Fibroblast of the conjunctiva (primary cell): ENCODE measurements at places on chromosomes 13 and 19.

- DNase-seq: no peak
These were observed 10.6 kb downstream of the PKN1 start for GRCh38 chr19:14443632-14444216.

DNA sequence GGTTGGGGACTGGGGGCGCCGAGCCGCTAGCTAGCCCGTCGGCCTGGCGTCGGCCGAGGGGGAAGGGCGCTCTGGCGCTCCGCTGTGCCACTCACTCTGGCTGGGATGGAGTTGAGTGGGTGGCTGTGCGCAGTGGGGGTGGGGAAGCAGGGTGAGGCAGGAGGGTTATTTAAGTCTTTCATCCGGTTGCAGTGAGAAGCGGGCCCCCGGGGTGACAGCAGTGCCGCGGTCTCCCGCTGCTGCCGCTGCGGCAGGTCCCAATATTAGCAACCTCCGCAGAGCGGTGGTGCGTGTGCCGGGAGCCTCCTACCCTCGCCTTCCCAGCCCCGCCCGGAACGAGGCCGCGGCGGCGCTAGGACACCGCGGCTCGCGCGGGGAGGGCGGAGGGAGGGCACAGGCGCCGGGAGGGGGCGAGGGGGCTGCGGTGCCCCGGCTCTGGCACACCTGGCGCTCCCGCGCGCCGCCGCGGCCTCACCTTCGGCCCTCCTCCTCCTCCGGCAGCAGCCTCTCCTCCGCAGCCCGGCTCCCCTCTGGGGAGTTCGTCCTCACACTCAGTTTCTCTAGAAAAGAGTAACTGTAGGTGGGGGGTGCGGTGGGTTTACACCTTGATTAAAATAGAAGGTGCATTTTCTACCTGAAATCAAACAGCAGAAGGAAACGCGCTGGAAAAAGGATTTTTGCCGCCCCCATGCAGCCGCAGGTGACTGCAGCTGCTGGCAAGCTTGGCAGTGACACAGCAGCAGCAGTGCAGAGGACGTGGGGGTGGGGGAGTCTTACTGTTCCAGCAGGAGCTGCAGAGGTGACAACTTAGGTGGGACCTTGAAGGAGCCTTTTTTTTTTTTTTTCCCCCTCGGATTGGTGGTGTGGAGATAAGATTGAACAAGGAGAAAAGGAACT lies 4.5 kb downstream of the FGF9 start:
- DNase-seq: no peak

- DNase-seq: no peak
These were observed 257.0 kb downstream of the ENOX1 start for GRCh38 chr13:43529796-43530195.

DNA sequence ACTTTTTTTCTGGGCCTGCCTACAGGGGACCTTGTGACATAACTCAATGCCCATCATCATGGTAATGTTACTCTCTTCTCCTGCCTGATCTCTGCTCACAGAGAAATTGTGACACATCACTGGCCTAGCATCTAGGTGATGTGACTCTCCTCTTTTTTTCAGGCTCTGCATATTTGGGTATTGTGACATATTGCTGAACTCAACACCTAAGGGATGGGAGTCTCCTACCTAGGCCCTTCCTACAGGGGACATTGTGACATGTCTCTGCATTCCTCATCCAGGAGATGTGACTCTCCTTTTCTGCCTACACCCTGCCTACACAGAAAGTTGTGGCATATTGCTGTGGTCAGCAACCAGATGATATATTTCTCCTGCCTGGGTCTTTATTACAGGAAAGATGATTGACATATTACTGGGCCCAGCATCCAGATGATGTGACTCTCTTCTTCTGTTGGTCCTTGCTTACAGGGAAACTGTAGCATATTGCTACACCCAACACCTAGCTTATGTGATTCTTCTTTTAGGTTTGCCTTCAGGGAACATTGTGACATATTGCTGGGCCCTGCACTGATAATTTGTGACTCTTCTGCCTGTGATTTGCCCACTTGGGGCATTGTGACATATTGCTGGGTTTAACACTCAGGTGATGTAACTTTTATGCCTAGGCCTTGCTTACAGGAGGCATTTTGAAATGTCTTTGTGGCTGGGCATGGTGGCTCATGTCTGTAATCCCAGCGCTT lies 21.0 kb upstream of the ZNF254 start:
- no peak for DNase-seq

DNA sequence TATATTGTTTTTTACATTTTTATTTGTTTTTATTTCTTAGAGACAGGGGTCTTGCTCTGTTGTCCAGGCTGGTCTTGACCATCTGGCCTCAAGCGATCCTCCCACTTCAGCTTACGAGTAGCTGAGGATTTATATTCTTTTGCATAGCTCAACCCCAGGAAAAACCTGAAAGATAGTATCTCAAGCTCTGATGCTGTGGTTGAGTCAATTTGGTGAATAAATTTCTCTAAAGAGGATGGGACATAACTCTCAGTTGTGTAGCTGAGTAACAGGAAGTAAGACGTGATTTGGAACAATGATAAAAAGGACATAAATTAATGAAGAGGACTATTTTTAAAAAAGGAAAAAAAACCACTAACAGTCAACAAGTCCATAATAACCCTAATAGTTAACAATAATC lies 79.8 kb upstream of the TNFSF11 start:
- DNase-seq: no peak

DNA sequence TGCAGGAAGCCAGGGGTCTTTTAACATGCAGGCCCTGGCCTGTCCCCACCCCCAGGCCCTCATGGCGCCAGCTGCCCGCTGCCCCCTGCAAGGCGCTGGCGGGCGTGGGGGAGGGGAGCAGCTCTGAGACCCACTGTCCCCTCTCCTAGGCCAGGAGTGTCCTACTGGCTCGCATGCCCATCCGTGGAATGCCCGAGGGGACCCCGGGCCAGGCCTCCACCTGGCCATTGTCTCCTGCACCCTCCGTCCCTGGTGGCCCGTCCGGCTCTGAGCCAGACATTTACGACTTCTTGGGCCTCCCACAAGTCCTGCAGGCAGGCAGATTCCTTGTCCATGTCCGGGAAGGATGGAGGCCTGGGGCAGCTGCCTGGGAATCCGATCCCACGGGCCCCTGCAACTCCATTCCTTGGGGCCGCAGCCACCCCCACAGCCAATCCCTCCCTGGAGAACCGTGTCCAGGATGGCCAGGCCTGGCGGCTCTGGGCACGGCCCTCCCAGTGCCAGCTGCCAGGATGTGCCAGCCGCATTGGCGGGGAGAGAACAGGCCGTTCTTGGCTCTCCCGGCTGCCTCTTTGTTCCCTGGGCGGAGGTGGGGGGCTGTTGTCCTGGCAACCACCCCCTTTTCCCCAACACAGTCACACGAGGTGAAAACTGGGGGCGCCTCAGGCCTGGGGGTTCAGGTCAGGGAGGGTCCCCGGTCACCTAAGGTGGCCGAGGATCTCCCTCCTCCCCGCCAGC lies 10.5 kb upstream of the PLIN3 start:
- DNase-seq: no peak

- DNase-seq: no peak
These were observed 59.8 kb downstream of the GGACT start for GRCh38 chr13:100528820-100529219.

- no peak for DNase-seq
These were observed 15.9 kb upstream of the C13orf46 start for GRCh38 chr13:113989585-113990300.

GRCh38 chr13:90690458-90691080 lies 656.9 kb upstream of the MIR17HG start:
- DNase-seq: no peak

DNA sequence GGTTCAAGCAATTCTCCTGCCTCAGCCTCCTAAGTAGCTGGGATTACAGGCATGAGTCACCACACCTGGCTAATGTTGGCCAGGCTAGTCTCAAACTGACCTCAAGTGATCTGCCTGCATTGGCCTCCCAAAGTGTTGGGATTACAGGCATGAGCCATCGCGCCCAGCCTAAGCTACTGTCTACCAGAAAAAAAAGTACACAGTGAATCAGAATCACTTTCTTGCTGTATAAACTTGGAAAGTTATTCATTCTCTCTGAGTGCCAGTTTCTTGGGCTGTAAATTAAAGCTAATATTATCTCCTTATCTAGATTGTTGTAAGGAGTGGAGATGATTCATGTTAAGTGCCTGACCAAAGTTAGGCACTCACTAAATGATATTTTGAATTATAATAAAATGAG lies 242.8 kb downstream of the ENOX1 start:
- DNase-seq: no peak

- no peak for DNase-seq
These were observed 247.3 kb downstream of the GGACT start for GRCh38 chr13:100341327-100341726.

- peak; percentile 64 for DNase-seq
These were observed 911 bp downstream of the ENOX1 start for GRCh38 chr13:43785650-43786471.

- no peak for DNase-seq
These were observed 44.6 kb upstream of the GPR183 start for GRCh38 chr13:99351772-99352171.

DNA sequence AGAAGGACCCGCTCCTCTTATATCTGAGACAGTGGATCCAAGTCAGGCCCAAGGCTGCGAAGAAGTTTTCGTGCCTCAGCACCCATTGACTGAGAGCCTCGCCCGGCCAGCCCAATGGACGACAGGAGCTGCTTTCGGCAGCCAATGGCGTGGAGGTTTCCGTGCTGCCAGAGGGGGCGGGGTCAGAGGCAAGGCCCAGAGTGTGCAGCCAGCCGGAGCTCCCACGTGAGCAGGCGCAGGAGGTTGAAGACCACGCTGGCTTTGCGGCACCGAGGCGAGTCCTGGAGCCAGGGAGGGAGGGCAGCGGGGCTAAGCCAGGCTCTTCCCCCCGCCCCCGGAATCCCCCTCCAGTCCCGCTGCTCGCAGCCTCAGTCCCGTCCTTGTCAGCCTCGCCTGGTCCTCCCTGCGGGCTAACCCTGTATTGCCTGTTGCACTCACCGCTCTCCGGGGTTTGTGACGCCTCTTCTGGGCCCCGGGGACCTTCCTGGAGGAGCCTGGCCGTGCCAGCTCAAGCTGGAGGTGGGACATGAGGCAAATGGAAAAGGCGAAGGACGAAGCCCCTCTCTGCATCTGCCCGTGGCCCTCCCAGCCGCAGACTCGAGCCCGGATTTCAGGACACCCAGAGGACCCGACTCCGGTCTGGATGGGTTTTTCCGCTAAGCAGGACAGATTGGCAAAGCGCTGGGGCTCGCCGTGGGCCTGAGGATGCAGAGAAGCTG lies 1.5 kb downstream of the IFNL4 start:
- no peak for DNase-seq

- no peak for DNase-seq
These were observed 13.4 kb upstream of the EEF1AKMT1 start for GRCh38 chr13:20787180-20787579.

GRCh38 chr19:50567882-50568727 lies at the start of gene LRRC4B:
TSS of gene LRRC4B (minus strand) at chr19:50568435. CDS start at chr19:50548838, 19,597 bp downstream.
- no peak for DNase-seq

- no peak for DNase-seq
These were observed 58.9 kb downstream of the UBL3 start for GRCh38 chr13:29791508-29791907.

GRCh38 chr13:28358708-28359107 lies 136.2 kb downstream of the FLT1 start:
- DNase-seq: no peak

DNA sequence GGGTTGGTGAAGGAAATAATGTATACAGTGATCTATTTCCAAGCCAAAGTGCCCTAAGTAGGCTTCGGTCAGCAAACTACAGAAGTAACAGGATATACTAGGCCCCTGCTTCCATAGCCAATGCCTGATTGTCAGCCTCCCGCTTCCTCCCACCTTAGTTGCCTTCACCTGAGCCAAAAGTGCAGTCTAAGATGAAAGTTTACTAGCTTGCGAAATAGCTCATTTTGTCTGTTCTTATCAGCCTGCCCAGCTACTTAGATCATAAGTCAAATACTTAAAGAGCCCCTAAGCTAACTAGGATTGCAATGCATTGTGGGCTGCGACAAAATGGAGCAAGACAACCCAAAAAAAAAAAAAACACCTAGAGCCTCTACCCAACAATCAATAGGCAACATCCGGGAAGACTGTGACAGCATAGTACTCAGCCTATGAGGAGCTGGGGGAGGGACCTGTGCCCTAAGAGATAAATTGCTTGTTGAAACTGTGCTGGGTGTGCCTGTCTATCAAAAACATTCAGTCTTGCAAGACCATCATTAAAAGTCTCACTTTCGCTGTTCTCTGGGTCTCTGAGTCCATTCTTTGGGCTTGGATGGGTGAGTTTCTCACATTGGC lies 454.7 kb upstream of the TSHZ3 start:
- no peak for DNase-seq

- no peak for DNase-seq
These were observed 756.1 kb downstream of the UQCRFS1 start for GRCh38 chr19:28456708-28457320.

DNA sequence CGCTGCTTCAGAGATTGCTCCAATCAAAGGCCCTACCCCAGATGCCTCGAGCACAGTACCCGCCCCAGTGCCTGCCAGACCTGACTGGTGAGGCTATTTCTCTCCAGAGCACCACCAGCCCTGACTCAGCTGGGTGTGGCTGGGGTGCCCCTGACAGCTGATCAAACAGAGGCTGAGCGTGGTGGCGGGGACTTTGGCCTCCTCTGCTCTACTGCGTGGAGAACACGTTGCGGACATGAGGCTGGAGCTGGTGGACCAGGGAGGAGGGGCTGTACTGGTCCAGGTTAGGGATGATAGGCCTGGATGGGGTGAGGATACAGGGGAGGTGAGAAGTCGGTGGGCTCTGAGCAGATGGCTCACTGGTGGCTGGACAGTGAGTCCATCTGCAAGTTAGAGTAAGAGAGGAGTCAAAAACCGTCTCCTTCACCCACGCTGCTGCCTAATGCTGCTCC lies 3.5 kb upstream of the DOCK6 start:
- no peak for DNase-seq

- DNase-seq: no peak
These were observed 150.2 kb downstream of the UQCRFS1 start for GRCh38 chr19:29062475-29063435.

GRCh38 chr13:91329733-91330132 lies 17.8 kb upstream of the MIR17HG start:
- DNase-seq: no peak

GRCh38 chr19:52258426-52258825 lies 11.0 kb upstream of the ZNF766 start:
- DNase-seq: no peak

- no peak for DNase-seq
These were observed 3.3 kb upstream of the CEACAM7 start for GRCh38 chr19:41691268-41691970.

GRCh38 chr13:106183410-106184065 lies 351.9 kb downstream of the EFNB2 start:
- no peak for DNase-seq

GRCh38 chr13:32391101-32391619 lies 36.8 kb downstream of the N4BP2L1 start:
- no peak for DNase-seq
